ENCODE measurements at places on chromosomes 1 and 21. TPM values are rescaled to one million over a fixed set of nuclear protein-coding genes. Genes with fewer than 3 reads are reported as not detected.

The RPE65 gene
- total RNA-seq: under 0.01 TPM

The NBPF4 gene
- not detected for total RNA-seq

The FAM151A gene
- not detected for total RNA-seq

The PADI3 gene
- not detected for total RNA-seq

The VTCN1 gene
- total RNA-seq: not detected

The AMY2B gene
- 1.1 TPM for total RNA-seq

The ALPL gene
- total RNA-seq: 11.3 TPM

The FBXO2 gene
- not detected for total RNA-seq

The NCAM2 gene
- 3.4 TPM for total RNA-seq

The ADGRL4 gene
- 18.4 TPM for total RNA-seq
